ENCODE measurements at places on chromosomes 2 and 18. TPM values are rescaled to one million over a fixed set of nuclear protein-coding genes. Genes with fewer than 3 reads are reported as not detected.

The LRP1B gene
- total RNA-seq: under 0.01 TPM

The PELI1 gene
- total RNA-seq: 53.0 TPM

The SOCS6 gene
- 42.3 TPM for total RNA-seq

The PDE11A gene
- total RNA-seq: 0.09 TPM

The BCL2 gene
- 0.88 TPM for total RNA-seq

The SLC5A7 gene
- total RNA-seq: not detected

The DNAH6 gene
- under 0.01 TPM for total RNA-seq

The UGT1A6 gene
- total RNA-seq: 0.88 TPM

The TPO gene
- total RNA-seq: not detected

The UPP2 gene
- not detected for total RNA-seq

The PAIP2B gene
- total RNA-seq: 1.9 TPM

The SPHKAP gene
- total RNA-seq: not detected

The TMEFF2 gene
- 0.05 TPM for total RNA-seq

The OR6B2 gene
- not detected for total RNA-seq

The CAPN14 gene
- total RNA-seq: 0.05 TPM

The CIB4 gene
- total RNA-seq: not detected

The GLI2 gene
- not detected for total RNA-seq

The EFHD1 gene
- total RNA-seq: 0.17 TPM

The OTOS gene
- total RNA-seq: not detected

The NGEF gene
- 0.17 TPM for total RNA-seq

The PUS10 gene
- total RNA-seq: 10.4 TPM

The SIX2 gene
- 0.09 TPM for total RNA-seq

Measured in dermis blood vessel endothelial cell (primary cell).